Left lobe of liver (tissue), 2 donors: ENCODE measurements at places on chromosomes 6 and 20. TPM values are rescaled to one million over a fixed set of nuclear protein-coding genes. Genes with fewer than 3 reads are reported as not detected.
A peak's percentile ranks its signal among the peaks of the same experiment; 100 is the strongest.

TREM2 gene
- 0.28 TPM for total RNA-seq

GRCh38 chr6:71203206-71203605 is 85.4 kb upstream of the OGFRL1 start:
- no peak for DNase-seq

HLA-DQB1 gene
- total RNA-seq = 0.68 TPM

DNA sequence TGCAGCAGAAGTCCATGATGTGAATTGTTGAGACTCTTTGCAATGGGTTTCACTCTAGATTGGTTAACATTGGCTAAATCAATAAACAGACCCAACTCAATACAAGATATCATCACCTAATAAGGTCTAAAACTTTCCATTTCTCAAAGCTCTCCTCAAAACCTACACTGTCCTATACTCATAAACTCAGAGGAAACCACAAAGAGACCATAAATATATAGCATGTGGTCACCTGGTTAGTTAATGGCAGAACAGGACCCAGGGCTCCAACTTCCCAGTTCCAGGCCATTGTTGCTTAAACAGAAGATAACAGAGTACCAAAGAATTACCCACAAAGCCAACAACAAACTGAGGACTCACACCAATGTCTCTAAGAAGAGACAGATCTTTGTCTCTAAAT is 12.0 kb downstream of the RTN4IP1 start:
- DNase-seq = no peak

DNA sequence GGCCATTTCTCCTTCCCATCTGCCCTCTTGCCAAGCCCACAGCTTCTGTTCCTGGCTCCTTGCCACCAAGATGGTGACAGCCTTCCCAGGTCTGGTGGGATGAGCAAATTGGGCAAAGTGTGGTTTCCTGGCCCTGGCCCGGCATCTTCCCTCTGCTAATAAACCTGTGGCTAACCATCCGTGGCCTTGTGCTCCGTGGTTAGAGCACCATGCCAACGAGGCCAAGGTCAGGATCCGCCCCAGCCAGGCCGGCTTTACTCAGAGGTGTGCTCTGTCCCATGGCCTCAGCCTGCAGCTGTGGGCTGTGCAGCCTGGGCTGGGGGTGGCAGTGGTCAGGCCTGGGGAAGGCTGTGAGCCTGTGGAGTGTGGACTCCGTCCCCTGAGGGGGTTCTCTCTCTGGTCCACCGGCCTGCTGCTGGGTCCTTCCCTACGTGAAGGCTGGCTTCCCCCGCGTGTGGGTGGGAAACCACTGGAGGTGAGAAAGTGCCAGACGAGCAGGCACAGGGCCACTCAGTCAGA is 117.4 kb downstream of the VEGFA start:
- DNase-seq = peak; percentile 71

GRCh38 chr6:68317366-68317765 is 317.7 kb upstream of the ADGRB3 start:
- DNase-seq = no peak

GRCh38 chr6:56345376-56345995 is 98.1 kb upstream of the COL21A1 start:
- DNase-seq = no peak

GRCh38 chr20:916125-916799 is at the start of gene ANGPT4:
ANGPT4 (minus strand) TSS chr20:916334; CDS start chr20:916214, 120 bp downstream.
- no peak for DNase-seq
